ENCODE measurements at places on chromosomes 16 and 17.

DNA sequence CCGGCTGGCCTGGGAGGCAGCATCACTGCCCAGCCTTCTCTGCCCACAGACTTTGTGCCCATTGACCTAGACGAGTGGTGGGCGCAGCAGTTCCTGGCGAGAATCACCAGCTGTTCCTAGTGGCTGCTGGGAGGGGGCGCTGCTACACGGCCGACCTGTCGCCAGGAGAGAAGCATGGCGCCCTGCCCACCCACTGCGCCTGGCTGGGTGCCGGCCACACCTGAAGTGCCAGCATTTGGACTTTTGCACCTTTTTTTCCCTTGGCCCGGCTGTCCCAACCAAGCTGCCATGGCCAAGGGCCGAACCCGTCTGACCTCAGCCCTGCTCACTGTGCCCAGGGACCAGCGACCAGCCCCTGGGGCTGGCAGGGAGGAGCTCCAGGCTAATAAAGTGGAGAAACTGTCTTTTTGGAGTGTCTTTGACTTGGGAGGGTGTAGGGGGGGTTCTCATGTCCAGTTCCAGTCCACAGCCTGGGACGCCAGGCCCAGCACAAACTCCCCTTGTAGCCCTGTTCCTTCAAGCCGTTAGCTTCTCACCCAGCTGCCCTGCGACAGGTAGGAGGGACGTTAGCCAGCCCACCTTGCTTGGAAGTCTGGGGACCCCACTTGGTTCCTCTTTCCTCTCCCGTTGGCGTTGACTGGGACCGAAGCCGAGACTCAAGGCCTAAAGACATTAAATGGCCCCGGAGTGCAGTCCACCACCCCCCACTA is 939 bp upstream of the WDR90 start:
- no peak for DNase-seq

DNA sequence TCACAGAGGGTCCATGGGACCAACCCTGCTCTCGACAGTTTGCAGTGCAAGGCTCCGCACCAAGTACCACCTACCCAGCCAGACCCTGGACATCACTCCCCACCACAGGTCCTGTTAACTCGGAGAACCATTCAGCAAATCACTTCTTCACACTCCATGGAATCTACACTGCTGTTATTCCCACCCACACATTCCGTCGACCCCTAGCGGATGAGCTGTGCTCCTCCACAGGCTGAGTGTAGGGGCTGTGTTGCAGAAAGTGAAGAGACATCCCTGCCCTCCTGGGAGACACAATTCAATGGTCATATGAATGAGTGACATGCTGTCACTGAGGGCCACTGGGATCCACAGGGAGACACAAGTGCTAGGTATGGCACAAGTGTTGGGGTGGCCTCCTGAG is 27.5 kb downstream of the MPG start:
- no peak for DNase-seq

GRCh38 chr17:37391146-37391545 is 15.4 kb downstream of the C17orf78 start:
- DNase-seq = no peak

- DNase-seq = peak; percentile 75
These were observed at the start of gene SNX11 for GRCh38 chr17:48107137-48108055. Gene SNX11 (plus strand): TSS chr17:48107766. CDS start chr17:48112044, 4,278 bp downstream.

DNA sequence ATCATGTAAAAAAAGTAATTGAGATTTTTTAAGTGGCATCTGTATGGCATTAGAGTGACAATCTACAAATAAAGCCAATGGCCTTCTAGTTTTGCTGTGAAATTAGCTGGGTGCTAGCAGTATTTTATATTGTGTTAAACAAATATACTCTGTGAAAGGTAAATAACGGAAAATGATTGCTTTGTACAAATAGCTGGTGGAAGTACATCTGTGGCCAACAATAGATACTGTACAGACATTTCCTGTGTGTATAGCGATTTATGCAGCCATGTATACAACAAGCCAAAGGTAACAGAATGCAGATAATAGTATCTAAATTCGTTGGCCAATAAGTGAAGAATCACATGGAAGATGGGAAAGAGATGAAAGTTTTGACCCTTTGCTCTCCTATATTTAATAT is 26.6 kb downstream of the IQCK start:
- no peak for DNase-seq

DNA sequence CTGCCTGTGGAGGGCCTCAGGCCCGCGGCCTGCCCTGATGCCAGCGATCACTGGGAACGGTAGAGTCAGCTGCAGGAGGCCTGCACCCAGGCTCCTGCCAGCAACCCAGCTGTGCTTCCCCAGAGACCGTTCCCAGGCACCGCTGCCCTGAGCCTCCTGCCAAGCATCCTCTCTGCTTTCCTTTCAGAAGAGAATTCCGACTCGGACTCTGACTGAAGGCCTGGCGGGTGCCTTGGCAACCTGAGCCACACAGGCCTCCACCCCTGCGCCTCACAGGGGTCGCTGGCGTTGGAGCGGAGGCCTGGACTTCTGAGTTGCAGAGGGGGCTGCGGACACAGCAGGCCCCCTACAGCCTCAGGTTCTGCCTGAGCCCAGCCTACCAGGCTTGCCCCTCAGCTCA is 7.9 kb downstream of the CMTM3 start:
- DNase-seq = no peak

GRCh38 chr17:56891751-56892150 is 22.1 kb downstream of the TRIM25 start:
- DNase-seq = no peak

GRCh38 chr16:27724482-27725235 is 174.7 kb downstream of the KATNIP start:
- DNase-seq = no peak

DNA sequence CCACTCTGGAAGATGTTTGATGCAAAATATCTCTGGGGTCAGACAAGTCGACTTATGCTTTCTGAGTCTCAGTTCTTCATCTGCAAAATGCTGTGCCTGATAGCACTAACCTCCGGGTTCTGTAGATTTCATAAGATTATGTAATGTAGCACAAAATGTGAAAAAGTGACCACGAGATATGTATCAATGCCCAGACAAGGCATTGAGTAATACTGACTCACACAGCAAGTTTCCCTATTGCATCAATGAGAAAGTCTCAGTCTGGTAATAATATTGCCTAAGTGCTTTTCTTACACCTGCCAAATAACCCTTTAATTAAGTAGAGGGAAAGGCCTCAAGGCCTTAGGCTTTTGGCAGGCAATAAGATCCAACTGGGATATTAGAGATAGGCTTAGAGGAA is 41.4 kb upstream of the MMP2 start:
- DNase-seq = no peak

GRCh38 chr16:11253995-11254912 is 1.8 kb downstream of the SOCS1 start:
- DNase-seq = no peak

DNA sequence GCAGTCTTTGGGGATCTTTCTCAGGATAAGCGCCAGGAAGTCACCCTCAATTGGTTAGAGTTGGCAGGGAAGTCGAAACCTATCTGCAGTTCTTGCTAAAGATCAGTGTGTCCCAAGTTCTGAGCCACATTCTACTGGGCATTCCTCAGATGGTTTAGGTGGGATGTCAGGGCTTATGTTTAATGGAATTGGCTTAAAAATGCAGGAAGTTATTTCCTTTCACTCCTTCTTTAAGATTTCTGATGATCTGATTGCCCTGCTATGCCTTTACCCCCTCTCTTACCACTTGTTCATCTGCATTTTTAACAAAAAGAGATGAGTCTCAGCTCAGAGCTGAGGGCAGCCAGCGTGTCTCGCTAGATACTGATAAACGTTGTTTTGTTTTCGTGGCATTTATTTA is 30.8 kb downstream of the FOXL1 start:
- no peak for DNase-seq

GRCh38 chr16:49015225-49015592 is 266.4 kb downstream of the CBLN1 start:
- no peak for DNase-seq

DNA sequence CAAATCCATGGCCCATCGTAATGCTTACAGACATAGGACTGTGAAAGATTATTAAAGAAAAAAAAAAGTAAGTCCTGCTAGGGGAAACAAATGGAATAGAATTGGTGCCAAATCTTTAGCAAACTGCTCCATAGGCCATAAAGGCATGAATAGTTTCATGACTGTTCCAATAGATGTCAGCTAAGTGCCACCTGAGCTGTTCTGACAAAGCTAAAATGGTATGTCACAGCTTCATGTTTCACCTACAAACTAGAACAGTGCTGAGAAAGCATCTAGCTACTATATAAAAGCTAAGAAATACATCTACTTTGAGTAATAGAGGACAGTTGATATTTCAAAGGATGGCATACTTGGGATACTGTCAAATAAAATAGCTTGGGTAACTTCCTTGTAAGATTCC is 771.6 kb upstream of the CA10 start:
- DNase-seq = no peak

DNA sequence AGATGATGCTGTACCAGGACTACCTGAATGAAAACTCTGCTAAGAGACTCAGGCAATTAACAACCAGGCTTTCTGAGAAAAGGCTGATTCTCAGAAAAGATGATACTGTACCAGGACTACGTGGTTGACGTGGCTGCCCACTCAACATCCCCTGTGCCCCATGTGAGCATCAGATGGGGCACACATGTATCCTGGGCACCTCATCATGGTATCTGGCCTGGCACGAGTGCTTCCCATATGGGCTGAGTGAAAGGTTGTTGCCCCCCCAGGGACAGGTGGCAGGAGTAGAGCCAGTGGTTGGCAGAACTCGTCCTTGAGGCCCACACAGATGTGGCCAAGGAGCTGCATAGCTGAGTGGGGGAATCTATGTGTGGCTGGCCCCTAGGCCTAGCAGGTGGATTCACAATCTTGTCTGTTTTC is 3.5 kb upstream of the CES4A start:
- no peak for DNase-seq

- no peak for DNase-seq
These were observed 19.7 kb downstream of the G6PC1 start for GRCh38 chr17:42920106-42920900.

All from NCI-H1417 treated with DMSO at 0.1 percent for 48 hours (cell line).